NCI-H1417 treated with DMSO at 0.1 percent for 48 hours (cell line): ENCODE measurements at places on chromosomes 6 and 20.

GRCh38 chr20:15061955-15062354 lies 724.5 kb upstream of the FLRT3 start:
- no peak for DNase-seq

DNA sequence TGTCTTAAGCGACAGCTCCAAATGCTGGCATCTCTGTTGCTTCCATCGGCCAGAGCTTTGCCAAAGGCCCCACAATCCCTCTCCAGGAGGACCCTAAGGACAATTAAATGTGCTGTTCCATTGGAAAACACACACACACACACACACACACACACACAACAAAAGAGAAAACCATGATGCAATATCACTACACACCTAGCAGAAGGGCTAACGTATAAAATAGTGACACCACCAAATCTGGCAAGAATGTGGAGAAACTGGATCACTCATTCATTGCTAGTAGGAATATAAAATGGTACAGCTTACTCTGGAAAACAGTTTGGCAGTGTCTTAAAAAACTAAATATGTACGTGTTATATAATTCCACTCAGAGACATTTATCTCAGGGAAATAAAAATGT lies 13.0 kb upstream of the TMEM14A start:
- no peak for DNase-seq

GRCh38 chr20:19815553-19815991 lies 57.5 kb downstream of the RIN2 start:
- no peak for DNase-seq

- no peak for DNase-seq
Observed at GRCh38 chr20:39775110-39775509, 813.0 kb downstream of the DHX35 start.

DNA sequence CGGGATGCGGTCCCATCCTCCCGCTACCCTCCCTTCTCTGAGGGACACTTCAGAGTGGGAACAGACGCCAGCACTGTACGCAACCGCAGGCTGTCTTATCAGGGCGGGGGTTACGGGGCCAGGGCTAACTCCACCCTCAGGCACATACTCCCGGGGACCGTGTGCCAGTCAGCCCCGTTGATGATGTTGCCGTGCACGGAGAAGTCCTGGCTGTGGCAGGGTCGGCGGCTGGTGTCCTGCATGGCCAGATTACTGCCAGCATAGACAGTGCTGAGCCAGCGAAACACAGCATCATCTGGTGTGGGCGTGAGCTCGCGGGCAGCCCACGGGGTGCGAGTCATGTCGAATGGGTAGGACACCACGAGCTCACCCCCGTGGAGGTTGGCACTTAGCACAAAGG lies 5.0 kb downstream of the CPXM1 start:
- DNase-seq = no peak

GRCh38 chr6:29447670-29448069 lies 8.6 kb downstream of the OR10C1 start:
- no peak for DNase-seq

DNA sequence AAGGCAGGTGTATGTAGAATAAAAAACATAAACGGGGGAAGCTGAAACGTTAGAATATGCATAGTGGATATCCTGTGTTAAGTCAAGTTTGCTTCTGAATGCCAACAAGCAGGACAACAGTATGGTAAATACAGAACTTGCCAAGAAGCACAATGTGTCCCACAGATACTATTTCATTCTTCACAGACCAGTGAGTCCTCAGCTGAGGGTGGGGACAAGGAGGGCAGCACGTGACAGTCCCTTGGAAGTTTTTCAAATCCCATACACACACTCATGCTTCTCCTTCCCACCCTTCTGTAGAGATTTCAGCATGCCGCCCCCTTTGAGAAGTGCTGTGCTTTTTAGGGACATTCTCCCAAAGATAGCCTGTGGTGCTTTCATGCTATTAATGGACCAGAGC lies 268.5 kb upstream of the ECI2 start:
- DNase-seq = no peak

GRCh38 chr20:59004493-59004762 lies 2.6 kb downstream of the CTSZ start:
- no peak for DNase-seq

DNA sequence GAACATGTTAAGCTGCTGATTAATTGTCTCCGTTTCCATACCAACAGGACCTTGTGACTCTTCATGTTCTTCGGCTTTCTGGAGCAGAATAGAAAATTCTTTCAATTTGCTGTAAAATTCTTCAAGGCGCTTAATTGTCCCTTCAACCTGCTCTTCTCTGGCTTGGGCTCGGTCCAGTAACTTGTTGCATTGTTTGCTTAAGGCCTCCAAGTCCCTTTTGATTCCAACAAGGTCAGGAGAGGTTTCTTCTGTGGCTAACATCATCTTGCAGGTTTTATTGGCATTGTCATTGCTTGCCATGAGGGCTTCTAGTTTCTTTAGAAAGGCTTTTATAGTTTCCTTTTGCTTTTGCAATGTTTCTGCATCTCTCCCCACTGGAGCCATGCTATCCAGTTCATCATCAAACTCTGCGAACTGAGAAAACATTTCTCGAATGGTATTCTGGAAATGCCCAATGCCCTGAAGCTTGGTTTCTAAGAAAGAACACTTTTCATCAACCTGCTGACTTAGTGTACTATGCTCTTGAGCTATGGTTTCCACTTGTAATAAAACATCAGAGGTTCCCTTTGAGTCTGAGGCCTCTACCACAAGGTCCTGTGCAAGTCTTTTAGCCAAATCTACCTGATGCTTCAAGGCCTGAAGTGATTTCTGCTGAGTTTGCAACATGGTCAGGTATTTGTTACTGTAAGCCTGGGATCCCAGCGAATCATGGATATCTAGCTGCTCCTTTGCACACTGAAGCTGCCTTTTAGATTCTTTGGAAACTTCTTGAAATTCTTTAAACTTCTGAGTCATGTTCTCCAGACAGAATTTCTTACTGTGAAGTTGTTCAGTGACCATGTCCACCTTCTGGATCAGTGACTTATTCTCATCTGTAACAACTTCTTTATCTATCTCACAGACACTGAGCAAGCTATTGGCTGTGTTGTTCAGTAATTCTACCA lies 90.2 kb downstream of the DST start:
- no peak for DNase-seq

DNA sequence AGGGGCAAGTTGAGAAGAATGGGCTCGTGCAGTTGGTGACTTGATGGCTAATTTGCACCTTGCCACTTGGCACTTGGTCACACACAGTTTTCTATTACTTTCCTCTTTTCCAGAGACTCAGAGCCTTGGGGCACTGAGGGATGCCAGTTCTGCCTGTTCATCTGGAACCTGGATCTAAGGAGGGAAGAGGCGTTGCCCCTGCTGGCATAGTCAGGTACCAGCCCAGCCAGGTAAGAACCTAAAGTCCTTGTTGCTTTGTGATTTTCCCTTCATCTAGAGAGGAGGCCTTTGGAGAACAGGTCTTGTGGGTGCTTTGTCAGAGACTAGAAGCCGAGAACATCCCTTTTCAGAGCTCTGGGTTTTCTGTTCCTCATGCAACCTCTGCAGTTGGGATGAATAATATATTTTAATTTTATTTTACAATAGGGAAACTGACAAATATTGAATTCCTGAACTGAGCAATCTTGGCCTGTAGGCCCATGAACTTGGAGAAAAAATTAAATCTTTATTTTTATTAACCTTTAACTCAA lies 11.4 kb downstream of the SYTL3 start:
- no peak for DNase-seq

DNA sequence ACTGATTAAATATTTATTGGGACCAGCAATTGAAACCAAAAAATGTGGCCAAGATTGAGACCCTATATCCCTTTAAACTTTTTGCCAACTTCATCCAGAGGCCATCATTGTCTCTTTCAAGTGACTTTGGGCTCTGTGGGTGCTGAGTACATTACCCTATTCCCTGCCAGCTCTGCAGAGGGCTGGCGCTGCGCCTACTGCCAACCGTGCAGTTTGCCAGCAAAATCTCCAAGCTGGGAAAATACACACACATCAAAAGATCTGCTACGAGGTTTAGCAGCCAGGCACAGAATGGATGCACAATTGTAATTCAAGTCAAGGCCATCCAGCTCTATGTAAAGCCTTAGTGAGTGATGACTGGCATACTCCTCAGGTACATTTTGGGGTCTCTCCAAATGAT lies 125.0 kb downstream of the CBLN4 start:
- DNase-seq = no peak
